CD4-positive, alpha-beta T cell treated with Interleukin-6 at 100 ng/mL for 8 hours (primary cell): ENCODE measurements at places on chromosomes 5 and 9.

DNA sequence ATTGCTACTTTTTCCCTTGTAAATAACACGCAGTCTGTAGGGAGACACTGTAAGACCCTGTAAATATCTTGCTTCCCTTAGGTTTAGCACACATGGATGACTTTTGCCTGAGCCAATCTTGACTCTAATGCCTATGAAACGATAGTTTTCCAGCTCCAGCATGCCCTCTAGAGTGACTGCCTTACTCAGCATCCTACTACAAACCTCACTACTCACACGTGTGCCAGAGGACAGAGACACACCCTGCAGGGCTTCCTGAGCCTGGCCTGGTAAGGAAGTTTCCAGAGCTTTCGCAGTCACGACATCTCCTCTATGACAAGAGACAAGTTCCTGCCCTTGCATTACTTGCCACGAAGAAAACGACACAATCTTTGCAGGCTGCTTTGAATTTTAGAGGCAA is 138.1 kb downstream of the ATPSCKMT start:
- DNase-seq = no peak

DNA sequence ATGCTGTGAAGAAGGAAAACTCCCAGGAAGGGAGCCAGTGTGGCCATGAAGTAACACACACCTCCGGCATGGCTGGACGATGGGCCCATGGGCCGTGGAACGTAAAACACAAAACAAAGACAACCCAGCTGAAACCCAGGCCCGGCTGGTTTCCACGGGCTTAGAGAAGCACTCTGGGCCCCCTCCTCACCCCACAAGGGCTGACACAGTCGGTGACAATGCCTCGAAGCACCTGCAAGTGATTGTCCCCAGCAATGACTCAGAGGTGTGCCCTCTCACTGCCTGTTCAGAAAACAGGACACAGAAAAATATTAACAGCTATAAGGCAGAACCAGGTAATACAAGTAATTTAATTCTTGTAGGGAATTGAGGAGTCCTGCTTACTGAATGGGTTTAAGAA is 135.3 kb downstream of the ROR2 start:
- no peak for DNase-seq

DNA sequence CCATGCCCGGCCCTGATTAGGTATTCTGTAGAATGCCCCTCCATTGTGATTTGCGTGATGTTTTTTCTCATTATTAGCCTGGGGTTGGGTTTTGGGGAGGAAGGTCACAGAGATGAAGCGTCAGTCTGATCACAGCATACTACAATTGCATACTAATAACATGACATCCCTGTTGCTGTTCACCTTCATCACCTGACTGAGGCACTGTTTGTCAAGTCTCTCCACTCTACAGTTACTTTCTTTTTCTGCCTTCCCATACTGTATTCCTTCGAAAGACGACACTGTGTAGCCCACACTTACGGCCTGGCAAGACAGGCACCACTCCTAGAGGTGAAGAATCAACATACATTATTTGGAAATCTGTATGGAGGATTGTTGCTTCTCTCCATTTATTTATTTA is 5.5 kb downstream of the ZNF354C start:
- no peak for DNase-seq

GRCh38 chr5:122933956-122934355 is 88.5 kb downstream of the SNX24 start:
- no peak for DNase-seq

DNA sequence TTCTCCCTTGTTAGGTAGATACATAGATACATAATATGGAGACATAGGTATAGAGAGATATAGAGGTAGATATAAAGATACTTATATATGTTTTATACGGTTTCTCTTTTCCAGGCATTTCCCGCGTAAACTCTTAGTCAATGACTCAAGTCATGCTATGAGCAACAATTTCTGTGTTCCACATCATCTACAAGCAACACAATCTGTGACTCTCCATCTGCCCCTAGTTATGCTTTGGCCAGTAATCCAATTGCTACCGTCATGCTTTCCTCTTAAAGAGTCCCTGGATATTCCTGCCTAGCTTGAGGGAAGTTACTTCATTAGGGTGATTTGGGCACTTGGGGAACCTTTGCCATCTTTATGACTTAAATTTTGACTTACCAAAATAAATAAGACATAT is 129.0 kb upstream of the ADAMTS16 start:
- DNase-seq = no peak

DNA sequence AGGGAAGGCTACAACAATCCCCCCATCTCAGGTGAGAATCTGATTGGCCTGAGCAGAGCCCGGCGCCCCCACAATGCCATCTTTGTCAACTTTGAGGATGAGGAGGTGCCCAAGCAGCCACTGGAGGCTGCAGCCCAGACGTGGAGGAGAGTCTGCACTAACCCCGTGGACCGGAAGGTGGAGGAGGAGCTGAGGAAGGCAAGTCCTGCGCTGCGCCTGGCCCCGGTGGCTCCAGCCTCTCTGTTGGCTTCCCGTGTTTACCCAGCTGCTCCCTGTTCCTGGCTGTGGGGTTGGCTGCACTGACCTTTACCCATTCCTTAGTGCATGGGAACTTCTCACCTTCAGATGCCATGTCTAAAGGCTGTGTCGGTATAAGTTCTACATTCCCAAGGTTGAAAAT is 11.0 kb upstream of the CEL start:
- DNase-seq = no peak

DNA sequence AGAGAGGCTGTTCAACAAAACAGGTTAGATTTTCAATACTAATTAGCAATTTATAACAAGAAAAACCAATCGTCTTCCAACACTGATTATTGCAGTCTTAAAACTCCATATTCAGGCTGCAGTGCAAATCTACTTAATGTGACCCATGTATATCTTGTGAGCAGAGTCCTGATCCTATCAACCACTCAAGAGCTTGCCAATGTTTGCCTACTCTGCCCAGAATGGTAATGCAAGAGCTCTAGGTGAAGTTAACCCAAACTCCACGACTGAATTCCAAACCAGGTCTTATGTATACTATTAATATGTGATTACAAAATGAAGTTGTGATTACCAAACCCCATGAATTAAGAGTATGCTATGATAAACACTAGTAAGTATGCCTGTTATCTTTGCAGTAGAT is 17.1 kb downstream of the EFNA5 start:
- DNase-seq = no peak

DNA sequence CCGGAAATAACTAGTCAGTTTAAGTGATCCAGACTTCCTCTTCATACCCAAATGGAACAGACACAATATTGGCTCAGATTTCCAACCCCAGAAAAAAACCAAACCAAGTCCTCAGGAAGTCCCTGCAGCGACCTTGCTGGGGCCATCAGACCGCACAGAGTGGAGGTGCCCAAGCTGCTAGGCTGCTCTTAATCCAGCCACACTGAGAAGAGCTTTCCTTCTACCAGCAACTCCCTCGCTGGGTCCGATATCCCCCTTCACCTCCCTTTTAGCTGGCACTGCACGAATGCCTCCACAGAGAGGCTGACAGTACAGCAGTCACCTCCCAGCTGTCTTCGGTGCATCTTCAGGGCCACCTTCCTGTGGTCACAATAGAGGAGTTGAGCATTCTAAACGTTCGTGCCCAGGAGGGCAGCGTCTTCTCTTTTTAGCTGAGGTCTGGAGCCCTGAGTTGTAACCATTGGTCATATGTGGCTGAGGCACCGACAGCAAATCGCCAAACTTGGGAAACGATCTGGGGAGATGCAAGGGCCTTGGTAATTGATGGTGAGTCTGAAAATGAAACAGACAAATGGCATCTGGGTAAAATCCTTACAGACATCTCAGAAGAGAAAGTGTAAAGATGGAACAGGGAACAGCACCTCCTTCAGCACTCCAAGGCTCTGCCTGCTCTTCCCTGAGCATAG is 5.7 kb downstream of the NAIF1 start:
- peak; percentile 10 for DNase-seq
